ENCODE measurements at places on chromosomes 12 and 14.
A peak's percentile ranks its signal among the peaks of the same experiment; 100 is the strongest.

DNA sequence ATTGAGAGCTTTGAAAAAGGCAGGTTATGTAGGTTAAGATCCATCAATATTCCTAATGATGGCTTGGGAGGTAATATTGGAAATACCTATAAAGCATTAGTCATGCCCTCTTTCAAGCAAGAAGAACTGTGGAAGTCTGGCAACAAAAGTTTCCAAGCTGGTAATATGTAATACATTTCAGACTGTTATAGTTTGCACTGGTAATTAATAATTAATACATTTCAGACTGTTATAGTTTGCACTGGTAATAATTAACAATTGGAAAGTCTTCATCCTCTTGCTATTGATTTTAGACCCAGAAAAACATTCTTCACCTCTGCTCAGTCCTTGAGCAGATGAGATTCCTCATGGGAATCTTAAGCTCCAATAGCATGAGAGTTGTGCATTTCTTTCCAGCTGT lies 29.0 kb upstream of the WDR89 start:
- H3K4me3 ChIP-seq: no peak overlapping the region
- peaks cover 2% of the 10 kb centered on the region for H3K4me1 ChIP-seq
- no peaks in the 10 kb centered on the region for H3K27me3 ChIP-seq
- no peaks in the 10 kb centered on the region for H3K36me3 ChIP-seq
- DNase-seq: no peak

DNA sequence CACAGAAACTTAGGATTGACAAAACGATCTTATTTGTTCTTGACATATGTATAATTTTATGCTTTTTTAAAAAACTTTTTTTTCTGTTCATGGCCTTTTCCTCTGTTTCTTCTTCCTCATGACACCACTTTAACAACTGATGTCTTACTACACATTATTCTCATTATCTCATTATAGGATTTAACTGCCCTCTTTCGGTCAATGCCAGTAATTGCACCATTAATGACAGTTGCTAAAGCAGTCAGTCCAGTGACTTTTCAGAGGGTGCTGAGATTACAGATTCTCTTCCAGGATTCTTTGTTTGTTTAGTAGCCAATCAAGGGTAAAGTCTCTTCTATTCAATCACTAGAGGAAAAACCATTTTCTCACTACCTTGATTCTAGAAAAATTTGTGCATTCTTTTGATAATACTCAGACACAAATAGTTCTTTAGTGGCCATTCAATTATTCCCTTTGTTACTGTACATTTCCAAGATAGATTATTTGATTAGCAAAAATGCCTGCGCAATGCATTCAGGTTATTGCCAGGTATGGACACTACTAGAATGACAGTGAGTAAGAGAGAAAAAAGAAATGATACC lies 50.1 kb downstream of the KLRG1 start:
- H3K27ac ChIP-seq: peak overlapping the region; percentile 16
- DNase-seq: peak; percentile 72
- peak overlapping the region; percentile 11 for H3K4me3 ChIP-seq
- no peaks in the 10 kb centered on the region for H3K36me3 ChIP-seq
- peaks cover 15% of the 10 kb centered on the region for H3K4me1 ChIP-seq

GRCh38 chr12:92630968-92631367 lies 71.8 kb upstream of the PLEKHG7 start:
- H3K27me3 ChIP-seq: peaks cover 2% of the 10 kb centered on the region
- no peak overlapping the region for H3K4me3 ChIP-seq
- H3K36me3 ChIP-seq: no peaks in the 10 kb centered on the region
- H3K4me1 ChIP-seq: no peaks in the 10 kb centered on the region

DNA sequence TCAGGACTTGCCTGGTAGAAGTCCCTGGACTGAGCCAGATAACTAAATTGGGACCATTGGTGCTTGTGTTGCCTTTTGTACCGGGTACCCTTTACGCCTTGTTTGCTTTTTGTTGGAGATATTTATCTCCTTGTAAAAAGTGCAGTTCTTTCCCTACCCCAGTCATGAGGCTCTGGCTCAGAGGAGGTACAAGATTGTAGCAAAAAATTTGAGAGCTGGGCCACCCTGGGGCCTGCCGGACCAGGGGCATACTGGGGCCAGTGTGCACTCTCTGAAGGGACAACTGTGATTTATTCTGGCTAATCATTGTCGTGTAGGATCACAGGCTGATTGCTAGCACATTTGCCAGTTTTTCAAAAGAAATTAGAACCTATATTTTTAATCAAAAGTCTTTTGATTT lies 13.2 kb downstream of the TPCN1 start:
- DNase-seq: no peak
- H3K27ac ChIP-seq: no peak overlapping the region
- no peaks in the 10 kb centered on the region for H3K27me3 ChIP-seq
- peaks cover 9% of the 10 kb centered on the region for H3K36me3 ChIP-seq
- no peak overlapping the region for H3K4me3 ChIP-seq
- H3K4me1 ChIP-seq: peaks cover 71% of the 10 kb centered on the region

DNA sequence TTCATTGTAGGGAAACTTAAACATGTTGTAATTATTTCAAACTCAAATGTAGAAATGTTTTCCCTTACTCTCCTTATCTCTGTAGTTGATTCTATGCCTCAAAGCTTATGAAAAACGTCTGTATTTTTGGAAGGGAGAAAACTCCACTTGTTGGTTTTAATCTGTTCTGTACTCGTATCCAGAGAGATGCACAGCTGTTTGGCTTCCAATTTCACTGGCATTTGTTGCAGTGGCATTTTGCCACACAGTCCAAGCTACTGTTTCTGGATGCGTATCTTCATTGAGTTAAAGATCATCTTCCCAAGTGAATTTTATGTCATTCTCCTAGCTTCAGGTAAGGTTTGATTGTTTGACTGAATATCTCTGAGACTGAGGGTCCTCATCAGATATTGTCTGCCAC lies 481.4 kb downstream of the TRHDE start:
- no peak overlapping the region for H3K4me3 ChIP-seq
- H3K27me3 ChIP-seq: no peaks in the 10 kb centered on the region
- H3K27ac ChIP-seq: no peak overlapping the region
- DNase-seq: no peak

GRCh38 chr14:78524766-78525165 lies 354.6 kb downstream of the NRXN3 start:
- H3K36me3 ChIP-seq: no peaks in the 10 kb centered on the region
- no peak overlapping the region for H3K4me3 ChIP-seq
- no peaks in the 10 kb centered on the region for H3K27me3 ChIP-seq

DNA sequence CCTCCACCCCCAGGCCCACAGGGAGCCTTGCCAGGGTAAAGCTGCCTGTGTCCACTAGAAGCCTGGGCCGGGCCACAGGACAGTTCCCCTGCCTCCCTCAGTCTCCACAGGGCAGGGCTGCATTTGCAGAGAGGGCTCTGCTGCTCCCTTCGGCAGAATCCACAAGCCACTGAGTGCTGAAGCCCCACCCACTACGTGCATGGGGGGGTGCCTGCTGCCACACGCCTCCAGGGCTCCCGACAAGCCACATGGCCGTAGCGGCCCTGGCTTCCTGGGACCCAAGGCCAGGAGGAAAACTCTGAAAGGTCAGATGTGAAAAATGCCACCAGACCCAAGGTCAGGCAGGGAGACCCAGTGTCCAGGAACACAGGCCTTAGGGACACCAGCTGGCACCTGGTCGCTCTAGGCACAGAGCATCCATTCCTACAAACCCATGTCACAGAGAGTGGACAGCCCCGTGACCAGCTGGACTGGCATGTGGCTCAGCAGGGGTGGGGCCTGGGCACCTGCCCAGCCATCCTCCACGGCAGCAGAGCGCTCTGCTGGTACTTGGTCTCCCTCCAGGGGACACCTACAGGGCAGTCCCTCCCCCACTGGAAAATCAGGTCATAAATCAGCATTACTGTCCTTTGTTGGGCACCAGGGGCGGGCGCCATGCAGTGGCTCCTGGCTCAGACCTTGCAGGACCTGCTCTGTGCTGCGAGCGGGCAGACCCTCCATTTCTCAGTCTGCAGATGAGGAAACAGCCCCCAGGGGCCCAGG lies 42.9 kb downstream of the CCDC85C start:
- DNase-seq: no peak
- no peaks in the 10 kb centered on the region for H3K27me3 ChIP-seq
- no peak overlapping the region for H3K27ac ChIP-seq
- peaks cover 11% of the 10 kb centered on the region for H3K4me1 ChIP-seq
- H3K4me3 ChIP-seq: no peak overlapping the region
- H3K36me3 ChIP-seq: no peaks in the 10 kb centered on the region

GRCh38 chr12:42285431-42285830 lies 40.5 kb downstream of the ZCRB1 start:
- H3K27me3 ChIP-seq: peaks cover 14% of the 10 kb centered on the region
- DNase-seq: no peak
- no peak overlapping the region for H3K27ac ChIP-seq
- H3K36me3 ChIP-seq: peaks cover 6% of the 10 kb centered on the region
- peaks cover 2% of the 10 kb centered on the region for H3K4me1 ChIP-seq
- H3K4me3 ChIP-seq: no peak overlapping the region

DNA sequence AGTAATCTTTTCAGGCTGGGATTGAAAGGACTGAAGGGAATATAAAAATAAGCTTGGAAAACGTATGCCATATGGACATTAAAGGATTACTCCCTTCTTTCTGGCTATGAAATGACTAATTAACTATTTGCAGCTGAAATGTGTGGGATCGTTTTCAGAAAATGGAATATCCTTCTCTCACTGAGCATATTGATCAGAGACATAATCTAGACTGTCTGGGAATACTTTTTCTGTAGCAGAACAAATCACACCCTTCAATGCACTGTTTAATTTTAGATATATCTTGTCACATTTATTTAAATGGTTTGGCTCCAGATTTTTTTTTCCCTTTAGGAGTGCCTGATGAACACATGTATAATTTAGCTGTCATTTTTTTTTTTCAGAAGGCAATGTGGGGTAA lies 10.8 kb upstream of the ACTR10 start:
- no peak overlapping the region for H3K27ac ChIP-seq
- peaks cover 4% of the 10 kb centered on the region for H3K27me3 ChIP-seq
- H3K4me1 ChIP-seq: no peaks in the 10 kb centered on the region
- no peak overlapping the region for H3K4me3 ChIP-seq

DNA sequence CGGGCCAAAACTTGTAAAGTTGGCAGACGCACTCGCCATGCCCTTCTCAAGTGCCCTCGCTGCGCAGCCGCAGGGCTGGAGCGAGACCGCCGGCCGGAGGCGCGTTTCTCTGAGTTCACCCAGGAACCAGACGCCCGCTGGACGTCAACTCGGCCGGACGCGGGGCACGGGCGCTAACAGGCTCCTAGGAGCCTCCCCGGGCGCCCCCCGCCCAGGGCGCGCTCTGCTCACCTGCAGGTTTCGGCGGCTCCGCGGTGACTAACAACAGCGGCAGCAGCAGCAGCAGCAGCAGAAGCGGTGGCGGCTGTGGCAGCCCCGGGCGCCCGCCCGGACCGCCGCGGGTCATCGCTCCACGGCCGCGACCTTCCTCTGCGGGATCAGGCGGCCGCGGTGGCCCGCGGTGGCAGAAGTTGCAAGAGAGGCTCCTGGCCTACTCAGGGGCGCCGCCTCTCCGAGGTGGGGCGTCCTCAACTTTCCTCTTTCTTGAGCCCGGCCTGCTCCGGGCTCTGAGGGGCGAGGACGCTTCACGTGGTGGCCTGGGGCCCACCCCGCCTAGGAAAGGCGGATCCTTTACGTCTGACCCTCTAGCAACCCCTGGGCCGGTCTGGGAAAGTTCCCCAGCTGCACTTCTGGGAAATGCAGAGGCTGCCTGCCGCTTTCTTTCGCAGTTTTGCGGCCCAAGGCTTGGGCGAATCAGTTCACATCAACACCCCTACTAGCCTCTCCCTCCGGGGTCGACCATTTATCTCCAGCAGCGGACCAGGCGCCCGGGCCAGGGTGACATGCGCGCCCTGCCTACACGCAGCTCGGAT lies at the start of gene PLBD1:
PLBD1 (minus strand) TSS at position 533 of the 812 bp plus-strand sequence; CDS start at position 346, 187 bp downstream.
- no peaks in the 10 kb centered on the region for H3K36me3 ChIP-seq
- peaks cover 38% of the 10 kb centered on the region for H3K27me3 ChIP-seq
- no peak within 1 kb of the TSS for H3K27ac ChIP-seq
- DNase-seq: no peak

DNA sequence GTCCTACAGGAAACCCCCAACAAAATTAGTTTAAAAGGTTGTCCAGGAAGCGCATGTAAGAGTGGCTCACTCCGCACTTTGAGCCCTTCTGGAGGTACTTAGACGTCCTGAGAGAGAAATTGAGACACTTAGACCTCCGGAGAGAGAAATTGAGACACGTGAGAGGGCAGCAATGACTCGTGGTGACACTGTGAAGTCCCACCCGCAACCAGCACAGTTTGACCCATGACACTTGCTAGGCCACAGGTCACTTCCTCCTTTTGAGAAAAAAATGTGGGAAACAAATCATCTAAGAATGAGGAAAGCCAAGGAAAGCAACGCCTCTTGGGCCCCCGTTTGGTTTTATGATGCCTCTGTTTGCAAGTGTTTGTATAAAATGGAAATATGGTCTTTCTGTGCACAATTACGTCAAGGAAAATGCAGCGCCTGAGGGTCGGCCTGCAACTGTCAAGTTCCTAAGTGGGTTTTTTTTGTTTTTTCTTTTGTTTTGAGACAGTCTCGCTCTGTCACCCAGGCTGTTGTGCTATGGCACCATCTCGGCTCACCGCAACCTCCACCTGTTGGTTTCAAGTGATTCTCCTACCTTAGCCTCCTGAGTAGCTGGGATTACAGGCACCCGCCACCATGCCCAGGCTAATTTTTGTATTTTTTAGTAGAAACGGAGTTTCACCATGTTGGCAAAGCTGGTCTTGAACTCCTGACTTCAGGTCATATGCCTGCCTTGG lies 13.6 kb upstream of the CDCA4 start:
- H3K27ac ChIP-seq: peak overlapping the region; percentile 93
- no peak for DNase-seq
- H3K27me3 ChIP-seq: no peaks in the 10 kb centered on the region
- H3K4me3 ChIP-seq: peak overlapping the region; percentile 84
- H3K4me1 ChIP-seq: peaks cover 25% of the 10 kb centered on the region

GRCh38 chr14:60220084-60220483 lies 28.9 kb upstream of the PPM1A start:
- H3K4me3 ChIP-seq: no peak overlapping the region
- H3K27ac ChIP-seq: no peak overlapping the region
- no peak for DNase-seq
- H3K36me3 ChIP-seq: no peaks in the 10 kb centered on the region
- H3K27me3 ChIP-seq: no peaks in the 10 kb centered on the region

GRCh38 chr12:47035484-47035883 lies 43.9 kb upstream of the PCED1B start:
- no peaks in the 10 kb centered on the region for H3K36me3 ChIP-seq
- DNase-seq: no peak
- peaks cover 15% of the 10 kb centered on the region for H3K4me1 ChIP-seq
- H3K27me3 ChIP-seq: no peaks in the 10 kb centered on the region
- H3K4me3 ChIP-seq: no peak overlapping the region
- peak overlapping the region; percentile 52 for H3K27ac ChIP-seq

DNA sequence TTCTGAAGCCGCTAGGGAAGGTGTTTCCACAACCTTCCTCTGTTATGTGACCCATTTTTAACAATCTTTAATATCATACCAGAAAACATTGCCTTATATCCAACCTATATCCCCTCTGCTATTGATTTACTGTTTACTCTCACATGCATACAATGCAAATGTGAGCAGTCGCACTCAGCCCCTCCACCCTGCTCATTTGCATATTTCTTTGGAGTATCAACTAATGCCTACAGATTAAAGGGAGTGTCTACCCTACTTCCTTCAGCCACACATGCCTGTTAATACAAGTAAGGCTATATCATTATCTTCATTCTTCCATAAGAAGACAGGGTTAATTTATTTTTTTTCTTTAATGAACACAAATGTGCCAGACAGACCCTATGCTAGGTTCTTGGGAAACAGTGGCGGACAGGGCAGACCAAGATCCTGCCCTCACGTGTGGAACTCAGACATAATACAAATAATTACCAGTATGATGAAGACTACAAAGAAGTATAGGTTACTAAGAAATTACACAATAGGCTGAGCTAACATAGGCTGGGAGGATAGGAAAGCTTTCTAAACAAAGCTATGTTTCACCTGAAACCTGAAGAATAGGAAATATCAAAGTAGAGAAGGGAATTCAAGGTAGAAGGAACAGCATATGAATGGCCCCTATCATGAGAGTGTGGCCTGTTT lies 107.3 kb upstream of the MDM1 start:
- H3K4me3 ChIP-seq: no peak overlapping the region
- H3K4me1 ChIP-seq: peaks cover 7% of the 10 kb centered on the region
- no peak overlapping the region for H3K27ac ChIP-seq
- DNase-seq: no peak
- no peaks in the 10 kb centered on the region for H3K27me3 ChIP-seq

All from naive thymus-derived CD8-positive, alpha-beta T cell (primary cell).